Bronchial epithelial cell (primary cell): ENCODE measurements at places on chromosomes 13 and 19. TPM values are rescaled to one million over a fixed set of nuclear protein-coding genes. Genes with fewer than 3 reads are reported as not detected.

DNA sequence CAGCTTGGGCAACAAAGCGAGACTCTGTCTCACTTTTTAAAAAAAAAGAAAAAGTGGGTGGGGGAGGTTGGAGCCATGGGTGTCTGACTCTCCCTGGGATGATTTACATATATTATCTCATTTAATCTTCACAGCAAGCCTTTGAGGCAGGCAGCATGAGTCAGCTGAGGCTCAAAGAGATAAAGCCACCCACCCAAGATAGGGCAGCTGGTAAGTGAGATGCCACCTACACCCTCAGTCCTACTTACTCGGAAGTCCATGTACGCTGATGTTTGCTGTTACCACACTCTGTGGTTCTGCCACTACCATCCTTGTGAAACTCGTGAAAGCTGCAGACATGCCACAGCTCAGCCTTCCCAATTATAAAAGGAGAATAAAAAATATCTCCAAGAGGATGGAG lies 142.0 kb upstream of the TSHZ3 start:
- no peak for DNase-seq

GRCh38 chr13:65597839-65598818 lies 1632.0 kb downstream of the PCDH9 start:
- peak; percentile 5 for DNase-seq

- DNase-seq: no peak
Measured at GRCh38 chr13:97751477-97751876, 202.0 kb upstream of the IPO5 start.

DNA sequence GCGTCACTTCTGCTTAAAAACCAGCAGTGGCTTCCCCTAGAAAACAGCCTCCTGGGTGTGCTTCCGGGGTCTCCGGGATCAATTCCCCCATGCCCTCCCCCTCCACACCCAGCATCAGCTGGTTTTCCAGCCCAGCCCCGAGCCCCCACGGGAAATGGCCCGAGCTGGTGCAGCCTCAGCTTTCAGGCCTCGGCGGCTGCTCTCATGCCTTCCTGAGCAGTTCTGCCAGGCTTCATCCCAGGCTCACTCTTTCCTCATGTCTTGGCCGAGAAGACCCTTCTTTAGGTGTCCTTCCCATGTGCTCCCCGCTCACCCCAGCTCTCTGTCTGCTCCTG lies 103.1 kb upstream of the RNF113B start:
- no peak for DNase-seq

- no peak for DNase-seq
Measured at GRCh38 chr19:45150751-45151281, 10.0 kb downstream of the NKPD1 start.

Gene AP1M2
- 114 and 135 TPM in 2 replicates for total RNA-seq

Gene ZNF98
- under 0.01 TPM in 1 of 2 replicates, not detected in the other for total RNA-seq

Gene PGLYRP2
- total RNA-seq: not detected in 2 replicates

Gene ATP1A3
- total RNA-seq: 0.13 TPM in 1 of 2 replicates, not detected in the other

Gene TSSK6
- total RNA-seq: 3.2 and 4.9 TPM in 2 replicates
